ENCODE measurements at places on chromosomes 5 and 9. TPM values are rescaled to one million over a fixed set of nuclear protein-coding genes. Genes with fewer than 3 reads are reported as not detected.

- DNase-seq: no peak
Observed at GRCh38 chr5:5523066-5523505, 100.6 kb downstream of the ICE1 start.

Gene SPATA31D4
- total RNA-seq: not detected

DNA sequence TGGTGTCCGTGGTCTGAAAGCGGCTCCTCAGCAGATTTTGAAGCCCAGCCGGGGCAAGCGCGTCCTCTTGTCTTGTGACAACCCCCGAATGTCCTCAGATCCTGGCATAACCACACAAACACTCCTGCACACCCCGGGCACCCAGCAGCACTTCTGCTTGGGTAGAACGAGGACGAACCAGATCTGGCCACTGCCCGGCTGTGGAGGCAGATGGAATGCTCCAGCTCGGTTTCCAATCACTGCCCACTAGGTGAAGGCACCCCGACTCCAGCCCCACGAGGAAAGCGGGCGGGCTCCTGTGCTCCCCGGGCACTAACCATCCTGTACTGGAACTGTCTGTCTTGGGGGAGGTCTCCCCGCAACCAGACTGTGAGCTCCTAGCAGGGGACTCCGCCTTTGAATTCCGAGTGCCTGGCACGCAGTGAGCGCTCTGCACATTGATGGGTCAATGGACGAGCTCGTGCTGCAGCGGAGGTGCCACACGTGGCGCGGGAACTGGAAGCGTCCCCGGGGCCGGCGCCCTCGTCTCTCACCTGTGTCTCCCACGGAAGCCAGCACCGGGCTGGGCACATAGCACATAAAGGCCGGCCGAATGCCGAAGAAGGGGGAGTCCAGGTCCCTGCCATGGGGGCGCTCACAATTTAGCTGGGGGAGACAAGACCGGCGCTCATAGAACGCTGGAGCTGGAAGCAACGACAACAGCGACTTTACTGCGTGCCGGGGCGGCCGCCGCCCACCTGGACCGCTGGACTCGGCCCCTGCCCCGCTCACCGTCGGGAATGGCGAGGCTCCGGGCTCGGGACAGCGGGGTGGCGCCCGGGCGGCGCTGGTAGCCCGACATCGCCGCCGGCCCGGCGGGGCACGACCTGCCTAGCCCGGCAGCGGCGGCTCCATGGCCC lies 608 bp downstream of the ENTR1 start:
- DNase-seq: no peak

DNA sequence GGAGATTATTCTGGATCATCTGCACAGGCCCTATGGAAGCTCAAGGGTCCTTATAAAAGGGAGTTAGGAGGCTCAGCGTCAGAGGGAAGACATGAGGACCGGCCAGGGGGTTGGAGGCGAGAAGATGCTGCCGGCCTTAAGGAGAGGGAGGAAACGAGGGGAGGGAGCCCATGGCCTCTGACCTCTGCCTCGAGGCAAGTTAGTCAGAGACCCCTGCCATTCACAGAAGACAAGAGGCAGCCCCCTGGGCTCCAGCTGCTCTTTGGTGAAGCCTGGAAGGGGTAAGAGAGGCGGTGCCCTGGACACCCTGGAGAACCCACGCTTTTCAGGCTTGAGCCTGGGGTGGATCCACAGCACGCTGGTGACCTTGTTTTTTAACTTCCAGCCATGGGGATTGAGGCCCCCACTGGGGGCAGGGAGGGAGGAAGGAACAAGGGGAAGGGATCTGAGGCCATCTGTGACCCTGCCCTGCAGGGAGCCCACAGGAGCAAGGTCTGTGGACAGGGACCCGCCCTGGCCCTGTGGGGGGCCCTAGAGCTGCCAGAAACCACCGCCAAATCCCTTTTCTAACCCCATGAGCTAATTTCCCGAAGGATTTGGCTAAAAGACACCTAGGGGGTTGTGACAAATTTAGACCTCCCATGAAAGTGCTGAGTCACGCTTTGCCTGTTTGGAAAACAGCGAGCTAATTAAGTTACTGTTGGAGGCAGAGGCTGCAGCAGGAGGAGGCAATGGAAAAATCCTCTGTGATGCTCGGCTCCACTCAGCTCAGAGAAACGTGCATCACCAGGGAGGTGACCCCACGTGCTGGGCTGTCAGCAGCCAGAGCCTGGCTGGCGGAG lies 49.7 kb downstream of the OLFM1 start:
- no peak for DNase-seq

Gene PDE4D
- total RNA-seq: 37.2 TPM

DNA sequence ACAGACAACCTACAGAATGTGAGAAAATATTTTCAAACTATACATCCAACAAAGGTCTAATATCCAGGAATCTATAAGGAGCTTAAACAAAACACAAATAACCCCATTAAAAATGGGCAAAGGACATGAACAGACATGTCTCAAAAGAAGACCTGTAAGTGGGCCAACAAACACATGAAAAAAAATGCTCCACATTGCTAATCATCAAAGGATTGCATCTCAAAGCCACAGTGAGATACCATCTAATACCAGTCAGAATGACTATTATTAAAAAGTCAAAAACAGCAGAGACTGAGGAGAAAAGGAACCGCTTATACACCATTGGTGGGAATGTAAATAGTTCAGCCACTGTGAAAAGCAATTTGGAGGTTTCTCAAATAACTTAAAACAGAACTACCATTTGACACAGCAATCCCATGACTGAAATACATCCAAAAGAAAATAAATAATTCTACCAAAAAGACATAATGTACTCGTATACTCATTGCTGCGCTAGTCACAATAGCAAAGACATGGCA lies 39.1 kb upstream of the C5orf63 start:
- no peak for DNase-seq

Gene JAKMIP2
- total RNA-seq: 0.42 TPM

Gene PRLR
- total RNA-seq: 1.8 TPM

Measured in kidney epithelial cell (primary cell).